OCI-LY7 (cell line): ENCODE measurements at places on chromosomes 1 and 21. TPM values are rescaled to one million over a fixed set of nuclear protein-coding genes. Genes with fewer than 3 reads are reported as not detected.

Gene NASP
- total RNA-seq = 373 and 394 TPM in 2 replicates

DNA sequence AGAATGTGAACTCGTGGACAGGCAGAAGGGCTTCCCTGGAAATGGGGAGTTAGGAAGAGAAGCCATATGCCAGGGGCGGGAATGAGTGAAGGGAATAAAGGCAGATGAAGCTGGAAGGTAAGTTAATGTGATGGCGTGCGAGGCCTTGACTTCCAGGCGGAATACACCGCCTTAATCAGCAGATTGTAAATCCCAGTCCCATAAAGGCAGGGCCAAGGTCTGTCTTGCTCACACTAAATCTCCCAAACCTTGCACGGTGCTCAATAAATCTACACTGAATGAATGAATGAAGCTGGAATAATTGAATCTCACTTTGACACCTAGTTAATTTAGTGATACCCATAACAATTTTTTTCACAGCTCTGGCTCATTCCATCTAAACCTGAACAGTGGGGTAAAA is 16.8 kb upstream of the PRDM2 start:
- no peak for DNase-seq

Gene CASZ1
- 3.9 and 4.9 TPM in 2 replicates for total RNA-seq

Gene PRR9
- total RNA-seq = not detected in 2 replicates

DNA sequence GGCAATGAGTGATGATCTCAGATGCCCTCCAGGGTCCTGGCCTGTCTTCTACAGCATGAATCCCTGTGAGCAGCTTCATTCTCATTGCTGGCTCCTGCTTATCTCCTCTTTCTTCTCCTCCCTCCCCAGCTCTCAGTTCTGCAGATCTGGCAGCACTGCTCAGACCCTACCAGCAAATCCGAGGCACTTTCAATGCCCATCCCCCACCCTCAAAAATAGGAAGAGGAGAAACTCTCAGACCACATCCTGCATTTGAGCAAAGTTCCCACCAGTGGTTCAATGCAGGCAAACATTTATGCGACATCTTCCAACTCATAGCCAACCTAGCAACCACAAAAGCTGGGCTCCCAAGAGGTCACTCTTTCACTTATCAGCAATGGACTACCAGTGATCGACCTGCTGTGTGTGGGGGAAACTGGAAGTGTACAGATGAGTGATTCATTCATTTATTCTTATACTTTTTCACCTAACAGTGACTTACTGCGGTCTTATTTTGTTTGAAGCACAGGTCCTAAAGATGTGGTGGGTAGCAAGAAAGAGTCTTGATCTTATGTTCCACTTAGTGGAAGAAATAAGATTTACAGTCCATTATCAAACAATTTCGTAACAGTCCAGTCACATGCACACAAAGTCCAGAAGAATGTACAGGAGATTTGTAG is 5.8 kb upstream of the CHI3L2 start:
- DNase-seq = peak; percentile 93

DNA sequence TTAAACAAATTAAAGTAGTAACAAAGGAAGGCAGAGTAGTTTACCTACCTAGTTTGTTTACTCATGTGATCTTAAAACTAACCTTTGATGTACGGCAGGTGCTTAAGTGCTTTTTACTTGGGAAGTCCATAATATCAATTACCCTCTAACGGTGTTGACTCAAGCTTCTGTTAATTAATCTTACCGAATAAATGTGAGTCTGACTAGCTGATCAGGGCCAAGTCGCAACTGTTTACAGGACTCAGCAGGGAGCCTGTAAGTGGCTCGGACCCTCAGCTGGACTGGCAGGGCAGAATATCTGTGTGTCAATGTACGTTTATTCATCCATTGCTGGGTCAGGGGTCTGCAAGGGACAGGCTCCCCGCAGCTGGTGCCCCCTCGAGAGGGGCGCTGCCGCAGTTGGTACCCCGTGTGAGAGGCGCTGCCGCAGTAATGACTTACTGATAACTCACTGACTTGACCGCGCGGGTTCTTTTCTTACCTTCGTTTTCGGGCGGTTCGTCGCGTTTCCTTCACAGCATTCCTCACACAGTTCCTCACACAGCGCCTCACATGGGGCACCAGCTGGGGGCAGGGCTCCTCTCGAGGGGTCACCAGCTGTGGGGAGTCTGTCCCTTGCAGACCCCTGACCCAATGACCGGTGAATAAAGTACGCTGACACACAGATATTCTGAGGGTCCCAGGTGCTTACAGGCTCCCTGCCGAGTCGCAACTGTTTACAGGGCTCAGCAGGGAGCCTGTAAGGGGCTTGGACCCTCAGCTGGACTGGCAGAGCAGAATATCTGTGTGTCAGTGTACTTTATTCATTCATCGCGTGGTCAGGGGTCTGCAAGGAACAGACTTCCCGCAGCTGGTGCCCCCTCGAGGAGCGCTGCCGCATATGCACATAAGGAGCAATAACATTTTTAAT is 3.0 kb downstream of the FMO1 start:
- DNase-seq = peak; percentile 87

- peak; percentile 12 for DNase-seq
Observed at GRCh38 chr1:107459204-107459904, 318.5 kb downstream of the NTNG1 start.

Gene FCGR1A
- not detected in 2 replicates for total RNA-seq

Gene CR2
- 11.7 and 13.5 TPM in 2 replicates for total RNA-seq

DNA sequence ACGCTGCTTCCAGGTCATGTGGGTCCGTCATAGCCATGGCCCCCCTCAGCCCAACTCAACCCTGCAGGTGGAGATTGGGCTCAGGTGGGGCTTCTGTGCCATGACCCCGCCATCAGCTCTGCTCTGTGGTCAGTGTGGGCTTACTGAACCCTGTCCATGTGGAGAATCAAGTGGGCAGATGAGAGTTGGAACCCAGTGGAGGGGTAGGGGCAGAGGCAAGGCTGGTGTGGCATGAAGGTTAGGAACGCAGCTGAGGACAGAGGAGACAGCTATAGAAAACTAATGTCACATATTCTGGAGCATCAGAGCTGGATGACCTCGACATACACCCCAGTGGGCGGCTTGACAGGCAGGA is 355.9 kb downstream of the PTPRU start:
- no peak for DNase-seq

- no peak for DNase-seq
Observed at GRCh38 chr1:27816921-27817630, 13.5 kb upstream of the PPP1R8 start.

GRCh38 chr1:156844102-156844501 is 14.8 kb downstream of the INSRR start:
- no peak for DNase-seq

- DNase-seq = no peak
Observed at GRCh38 chr1:192099328-192099727, 58.9 kb upstream of the RGS18 start.

GRCh38 chr1:7335224-7335879 is 435.7 kb upstream of the VAMP3 start:
- no peak for DNase-seq

- peak; percentile 87 for DNase-seq
Observed at GRCh38 chr1:109089242-109090015, 1.1 kb upstream of the TMEM167B start.

DNA sequence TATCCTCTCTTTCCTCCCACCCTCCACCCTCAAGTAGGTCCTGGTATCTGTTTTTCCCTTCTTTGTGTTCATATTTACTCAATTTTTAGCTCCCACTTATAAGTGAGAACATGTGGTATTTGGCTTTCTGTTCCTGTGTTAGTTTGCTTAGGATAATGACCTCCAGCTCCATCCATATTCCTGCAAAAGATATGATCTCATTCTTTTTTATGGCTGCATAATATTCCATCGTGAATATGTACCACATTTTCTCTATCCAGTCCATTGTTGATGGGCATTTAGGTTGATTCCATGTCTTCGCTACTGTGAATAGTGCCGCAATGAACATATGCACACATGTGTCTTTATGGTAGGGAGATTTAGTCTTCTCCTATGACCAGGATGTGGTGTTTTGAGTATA is 14.5 kb downstream of the OLIG2 start:
- DNase-seq = no peak

GRCh38 chr1:30704765-30705509 is 18.4 kb downstream of the MATN1 start:
- DNase-seq = no peak

DNA sequence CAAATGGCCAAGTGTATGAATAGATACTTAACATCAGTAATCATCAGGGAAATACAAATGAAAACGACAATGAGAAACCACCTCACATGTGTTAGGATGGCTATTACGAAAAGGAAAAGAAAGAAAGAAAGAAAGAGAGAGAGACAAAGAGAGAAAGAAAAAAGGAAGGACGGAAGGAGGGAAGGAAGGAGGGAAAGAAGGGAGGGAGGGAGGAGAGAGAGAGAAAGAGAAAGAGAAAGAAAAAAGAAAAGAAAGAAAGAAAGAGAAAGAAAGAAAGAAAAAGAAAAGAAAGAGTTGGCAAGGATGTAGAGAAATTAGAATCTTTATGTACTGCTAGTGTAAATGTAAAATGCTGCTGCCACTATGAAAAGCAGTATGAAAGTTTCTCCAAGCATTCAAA is 90.7 kb upstream of the DPT start:
- DNase-seq = no peak

- no peak for DNase-seq
Observed at GRCh38 chr1:22412932-22413727, 38.5 kb upstream of the ZBTB40 start.

- peak; percentile 29 for DNase-seq
Observed at GRCh38 chr1:5980314-5981008, 11.8 kb downstream of the NPHP4 start.

DNA sequence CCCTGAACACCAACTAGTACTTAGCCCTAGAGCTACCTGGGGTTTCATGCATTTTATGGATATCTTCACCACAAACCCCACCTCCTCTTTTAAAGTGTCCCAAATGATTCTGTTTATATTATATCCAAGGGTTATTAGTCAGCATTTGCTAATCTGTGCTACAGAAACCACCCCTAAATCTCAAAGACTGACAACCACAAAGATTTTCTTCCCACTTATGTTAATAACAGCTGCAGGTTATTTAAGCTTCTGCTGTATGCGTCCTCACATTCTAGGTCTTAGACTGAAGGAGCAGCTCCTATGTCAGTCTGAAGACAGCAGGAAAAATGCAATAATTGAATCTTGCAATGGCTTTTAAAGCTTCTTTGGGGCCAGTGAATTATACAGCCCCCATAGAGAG is 11.2 kb upstream of the PHC2 start:
- DNase-seq = no peak

GRCh38 chr1:152164517-152165136 is 5.6 kb upstream of the RPTN start:
- no peak for DNase-seq

Gene CFAP74
- total RNA-seq = not detected in 2 replicates

Gene C1orf116
- total RNA-seq = not detected in 2 replicates

DNA sequence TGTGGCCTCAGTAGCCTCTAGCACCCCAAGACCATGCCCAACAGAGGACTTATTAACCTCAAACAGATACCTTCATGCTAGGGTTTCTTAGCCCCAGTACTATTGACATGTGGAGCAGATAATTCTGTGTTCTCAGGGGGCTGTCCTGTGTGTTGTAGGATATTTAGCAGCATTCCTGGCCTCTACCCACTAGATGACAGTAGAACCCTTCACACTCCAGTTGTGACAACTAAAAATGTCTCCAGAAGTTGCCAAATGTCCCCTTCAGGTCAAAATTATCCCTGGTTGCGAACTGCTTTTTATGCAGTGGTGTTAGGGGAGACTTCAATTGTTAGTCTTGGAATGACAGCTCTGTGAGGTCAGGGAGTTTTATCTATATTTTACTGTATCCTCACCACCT is 8.1 kb downstream of the KAZN start:
- DNase-seq = peak; percentile 71

DNA sequence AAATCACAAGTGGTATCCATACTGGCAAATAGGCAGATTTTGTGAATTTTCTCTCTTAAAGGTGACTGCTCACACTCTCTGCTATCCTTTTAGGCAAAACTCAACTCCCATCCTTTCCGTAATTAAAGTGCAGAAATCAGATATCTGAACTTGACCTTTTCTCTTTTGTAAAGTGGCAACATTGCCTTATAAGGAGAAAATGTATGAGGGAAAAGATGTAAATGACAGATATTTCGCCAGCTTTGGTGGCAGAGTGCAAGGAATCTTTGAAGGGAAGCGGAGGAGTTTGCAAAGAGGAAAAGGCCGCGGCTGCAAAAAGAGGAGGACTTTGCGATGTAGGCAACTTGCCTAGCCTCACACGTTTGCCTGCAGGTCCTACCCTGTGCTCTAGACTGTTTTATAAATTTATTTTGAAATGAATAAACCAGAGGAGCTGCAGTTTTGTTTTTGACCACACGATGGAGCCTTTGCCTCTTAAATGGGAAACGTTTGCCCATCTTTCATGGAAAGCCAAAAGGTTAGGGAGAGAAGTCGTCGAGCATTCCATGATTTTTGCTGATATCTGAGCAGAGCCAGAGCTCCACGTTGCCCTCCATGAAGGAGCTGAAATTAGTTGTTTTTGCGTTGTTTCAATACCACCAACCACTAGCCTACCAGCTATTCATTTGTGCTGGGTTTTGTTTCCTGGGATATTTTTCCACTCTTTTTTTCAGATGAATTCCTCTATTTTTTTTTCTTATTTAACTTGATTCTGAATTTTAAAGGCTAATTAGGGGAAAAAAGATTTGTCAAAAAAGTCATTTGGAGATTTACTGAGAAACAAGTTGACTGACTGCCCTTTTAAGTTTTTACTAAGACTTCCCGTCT is 242.3 kb downstream of the LMX1A start:
- peak; percentile 21 for DNase-seq

DNA sequence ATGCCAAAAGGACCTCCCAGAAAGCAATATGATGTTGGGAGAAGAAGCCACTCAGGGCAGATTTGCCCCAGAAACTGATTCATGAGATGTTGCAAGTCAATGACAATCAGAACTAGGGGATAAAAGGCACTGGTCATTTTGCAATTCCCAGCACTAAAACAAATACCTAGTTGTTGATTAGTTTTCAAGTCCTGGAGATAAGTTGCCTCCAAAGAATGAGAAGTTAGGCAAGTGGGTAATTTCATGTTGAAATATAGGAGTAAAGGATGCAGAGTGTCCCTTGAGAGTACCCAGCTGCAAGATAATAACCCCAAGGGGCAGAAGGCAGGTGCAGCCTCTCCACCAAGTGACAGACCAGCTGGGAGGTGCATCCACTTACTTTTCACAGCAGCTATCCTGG is 363.6 kb downstream of the PBX1 start:
- no peak for DNase-seq

Gene CORT
- total RNA-seq = 1.3 TPM in 1 of 2 replicates, not detected in the other

- DNase-seq = no peak
Observed at GRCh38 chr21:26795412-26795805, 49.8 kb downstream of the ADAMTS1 start.

Gene CFHR2
- not detected in 2 replicates for total RNA-seq

Gene SV2A
- total RNA-seq = 1.2 and 1.9 TPM in 2 replicates

Gene RGS7
- total RNA-seq = not detected in 2 replicates

DNA sequence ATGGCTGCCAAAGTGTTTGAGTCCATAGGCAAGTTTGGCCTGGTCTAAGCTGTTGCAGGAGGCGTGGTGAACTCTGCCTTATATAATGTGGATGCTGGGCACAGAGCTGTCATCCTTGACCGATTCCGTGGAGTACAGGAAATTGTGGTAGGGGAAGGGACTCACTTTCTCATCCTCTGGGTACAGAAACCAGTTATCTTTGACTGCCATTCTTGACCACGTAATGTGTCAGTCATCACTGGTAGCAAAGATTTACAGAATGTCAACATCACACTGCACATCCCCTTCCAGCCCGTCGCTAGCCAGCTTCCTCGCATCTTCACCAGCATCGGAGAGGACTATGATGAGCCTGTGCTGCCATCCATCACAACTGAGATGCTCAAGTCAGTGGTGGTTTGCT is 215.8 kb upstream of the JUN start:
- DNase-seq = no peak

GRCh38 chr1:172276120-172276818 is 144.2 kb upstream of the C1orf105 start:
- DNase-seq = no peak
